Left lobe of liver (tissue), 2 donors: ENCODE measurements at places on chromosomes 12 and 14. TPM values are rescaled to one million over a fixed set of nuclear protein-coding genes. Genes with fewer than 3 reads are reported as not detected.

DNA sequence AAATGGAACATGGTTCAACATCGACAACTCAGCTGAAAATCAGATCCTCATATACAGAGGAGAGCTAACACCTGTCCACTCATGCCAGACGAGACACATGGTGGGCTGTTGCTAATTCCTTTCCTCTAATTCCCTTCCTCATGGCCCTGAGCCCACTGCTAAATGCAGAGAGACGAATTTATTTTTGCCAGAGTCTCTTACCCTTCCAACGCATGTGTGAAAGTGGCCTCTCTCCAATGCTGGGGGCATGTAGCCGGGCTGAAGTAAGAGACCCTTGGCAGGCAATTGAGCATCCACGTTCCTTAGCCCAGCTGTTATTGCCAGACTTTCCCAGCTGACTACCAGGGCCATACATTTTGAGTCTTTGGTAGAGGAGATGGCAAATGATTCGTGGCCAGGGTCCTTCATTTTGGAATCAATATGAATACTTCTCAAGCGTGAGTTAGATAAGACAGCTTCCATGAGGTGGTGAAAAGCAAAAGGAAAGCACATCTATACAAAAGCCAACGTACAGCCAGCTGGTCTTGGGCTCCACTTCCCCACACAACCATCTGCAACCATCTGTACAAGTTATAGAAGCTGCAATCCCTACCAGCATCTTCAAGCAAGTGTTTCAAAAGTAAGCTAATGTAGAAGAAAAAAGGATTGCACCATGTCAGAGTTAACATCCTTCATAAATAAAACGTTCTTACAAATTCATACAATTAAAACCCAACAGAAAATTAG, 28.6 kb downstream of the CORO1C start:
- DNase-seq = no peak

DNA sequence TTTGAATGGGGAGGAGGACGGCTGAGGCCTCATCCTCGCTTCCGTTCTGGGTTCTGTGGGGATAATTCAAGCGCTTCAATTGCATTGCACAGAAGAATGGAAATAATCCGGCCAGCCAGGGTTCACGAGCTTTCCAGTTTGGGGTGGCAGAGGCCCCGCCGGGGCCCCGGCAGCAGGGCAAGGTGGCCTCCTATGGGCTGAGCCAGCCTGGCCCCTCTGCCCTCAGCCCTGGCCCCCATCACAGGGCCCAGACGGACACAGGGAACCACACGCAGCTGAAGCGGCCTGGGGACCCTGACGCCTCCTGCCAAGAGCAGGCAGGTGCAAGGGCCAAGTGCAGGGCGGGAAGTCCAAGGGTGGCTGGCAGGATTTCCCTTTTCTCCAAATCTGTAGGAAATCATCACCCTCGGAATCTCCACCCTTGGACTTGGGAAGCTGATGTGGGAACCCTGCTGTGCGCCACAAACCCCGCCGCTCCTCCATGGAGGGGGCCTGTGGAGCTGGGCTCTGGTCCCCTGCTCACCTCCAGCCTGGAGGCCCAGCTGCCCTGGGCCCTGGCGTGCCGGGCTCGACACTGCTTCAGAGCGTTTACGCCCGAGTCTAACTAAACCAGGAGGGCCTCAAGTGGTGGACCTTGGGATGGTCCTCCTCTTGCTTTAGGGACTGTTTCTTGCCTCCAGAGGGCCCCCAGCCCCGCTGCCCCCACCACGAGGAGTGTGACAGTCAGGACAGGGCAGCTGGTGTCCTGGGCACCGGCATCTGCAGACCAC, 78.4 kb downstream of the MOK start:
- DNase-seq = no peak

DNA sequence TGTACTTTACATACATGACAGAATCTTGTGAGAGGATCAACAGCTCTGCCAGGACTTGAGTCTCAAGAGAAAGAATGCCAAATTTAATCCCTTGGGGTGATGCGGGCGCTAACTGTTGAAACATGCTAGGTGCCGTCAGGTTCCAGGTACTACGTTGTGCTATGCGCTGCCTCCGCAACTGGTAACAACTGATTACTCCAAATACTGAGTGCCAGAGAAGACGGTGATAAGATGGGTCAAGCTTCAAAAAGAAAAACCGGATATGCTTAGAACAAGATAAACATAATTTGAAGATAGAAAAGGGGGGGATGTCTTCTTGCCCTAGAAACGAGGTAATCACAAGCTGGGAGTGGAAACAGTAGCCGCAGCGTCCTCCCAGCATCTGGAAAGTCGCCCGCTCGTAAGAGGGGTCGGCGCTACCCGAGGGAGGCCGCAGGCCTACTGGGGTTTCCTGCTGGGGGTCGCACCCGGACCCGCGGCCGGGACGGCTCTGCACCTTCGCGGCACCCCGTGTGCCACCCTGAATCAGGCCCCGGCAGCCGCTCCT, 678 bp downstream of the ZBTB25 start:
- no peak for DNase-seq

- peak; percentile 58 for DNase-seq
Measured at GRCh38 chr14:44963775-44964380, 1.9 kb downstream of the TOGARAM1 start.

DNA sequence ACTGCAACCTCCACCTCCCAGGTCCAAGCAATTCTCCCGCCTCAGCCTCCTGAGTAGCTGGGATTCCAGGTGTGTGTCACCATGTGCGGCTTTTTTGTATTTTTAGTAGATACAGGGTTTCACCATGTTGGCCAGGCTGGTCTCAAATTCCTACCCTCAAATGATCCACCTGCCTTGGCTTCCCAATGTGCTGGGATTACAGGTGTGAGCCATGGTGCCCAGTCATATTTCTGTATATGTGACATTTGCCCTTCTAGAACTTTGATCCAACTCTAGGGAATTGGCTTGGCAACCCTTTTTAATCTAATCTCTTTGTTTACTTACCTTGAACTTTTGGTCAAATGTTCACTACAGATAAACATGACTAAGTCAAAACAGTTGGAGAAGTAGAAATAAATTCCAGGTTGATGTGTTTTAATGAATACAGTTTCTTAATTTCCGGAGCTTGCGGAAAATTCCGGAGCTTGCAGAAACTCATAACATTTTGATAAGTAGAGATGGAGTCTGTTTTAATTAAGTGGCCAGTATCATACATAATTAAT, 11.5 kb upstream of the PEBP1 start:
- no peak for DNase-seq

DNA sequence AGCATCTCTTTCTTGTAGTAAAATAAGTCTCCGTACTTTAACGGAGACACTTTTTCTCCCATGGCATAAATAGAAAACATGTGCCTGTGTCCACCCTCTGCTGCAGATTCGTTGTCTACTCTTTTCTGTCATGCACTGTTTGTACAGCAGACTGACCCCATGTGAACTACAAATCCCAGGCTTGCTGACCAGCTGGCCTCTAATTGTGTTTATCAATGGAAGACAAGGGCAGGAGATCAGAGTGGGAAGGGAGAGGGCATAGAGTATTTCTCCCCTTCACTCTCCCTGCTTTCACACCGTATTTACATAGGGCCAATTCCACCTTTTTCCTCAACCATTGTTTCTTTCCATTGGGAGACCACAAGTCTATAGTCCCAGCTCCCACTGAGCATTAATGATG, 31.0 kb upstream of the TMTC2 start:
- DNase-seq = no peak

GRCh38 chr12:73452672-73453469, 1084.8 kb upstream of the ATXN7L3B start:
- DNase-seq = no peak

GRCh38 chr14:64053694-64054669, 201.2 kb downstream of the SYNE2 start:
- DNase-seq = no peak

DNA sequence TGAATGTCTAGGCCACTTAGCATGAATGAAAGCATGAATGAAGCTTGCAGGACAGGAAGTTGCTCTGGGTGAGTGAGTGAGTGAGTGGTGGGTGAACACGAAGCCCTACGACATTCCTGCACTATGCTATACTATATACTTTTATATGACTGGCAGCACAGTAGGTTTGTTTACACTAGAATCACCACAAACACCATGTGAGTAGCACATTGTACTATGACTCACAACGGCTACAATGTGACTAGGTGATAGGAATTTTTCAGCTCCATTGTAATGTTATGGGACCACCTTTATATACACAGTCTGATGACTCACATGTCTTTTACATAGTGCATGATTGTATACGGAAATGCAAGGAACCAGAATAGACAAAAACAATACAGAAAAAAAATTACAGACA, 1480.2 kb downstream of the AACS start:
- no peak for DNase-seq

- no peak for DNase-seq
Measured at GRCh38 chr12:132106921-132107320, 37.2 kb downstream of the DDX51 start.

- no peak for DNase-seq
Measured at GRCh38 chr12:7144414-7145120, 14.4 kb downstream of the CLSTN3 start.

- no peak for DNase-seq
Measured at GRCh38 chr12:41795910-41796309, 348.8 kb downstream of the GXYLT1 start.

- DNase-seq = no peak
Measured at GRCh38 chr12:88932457-88932856, 352.2 kb upstream of the KITLG start.

DNA sequence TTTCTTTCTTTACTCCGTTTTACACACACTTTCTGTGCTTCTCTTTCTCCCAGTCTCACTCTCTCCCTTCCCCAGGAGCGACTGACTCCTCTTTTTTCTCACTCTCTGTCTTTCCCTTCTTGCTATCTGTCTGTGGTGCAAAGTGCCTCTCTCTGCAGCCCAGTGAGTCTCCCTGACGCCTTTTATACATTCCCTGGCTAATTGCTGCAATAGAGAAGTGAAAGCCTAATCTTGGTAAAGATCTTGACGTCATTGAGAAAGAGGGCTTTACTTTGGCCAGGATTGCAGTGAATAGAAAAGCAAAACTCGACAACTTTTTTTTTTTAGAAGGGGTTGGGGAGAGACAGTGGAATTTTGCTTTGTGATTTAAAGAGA, 706 bp upstream of the DIO2 start:
- DNase-seq = no peak

DNA sequence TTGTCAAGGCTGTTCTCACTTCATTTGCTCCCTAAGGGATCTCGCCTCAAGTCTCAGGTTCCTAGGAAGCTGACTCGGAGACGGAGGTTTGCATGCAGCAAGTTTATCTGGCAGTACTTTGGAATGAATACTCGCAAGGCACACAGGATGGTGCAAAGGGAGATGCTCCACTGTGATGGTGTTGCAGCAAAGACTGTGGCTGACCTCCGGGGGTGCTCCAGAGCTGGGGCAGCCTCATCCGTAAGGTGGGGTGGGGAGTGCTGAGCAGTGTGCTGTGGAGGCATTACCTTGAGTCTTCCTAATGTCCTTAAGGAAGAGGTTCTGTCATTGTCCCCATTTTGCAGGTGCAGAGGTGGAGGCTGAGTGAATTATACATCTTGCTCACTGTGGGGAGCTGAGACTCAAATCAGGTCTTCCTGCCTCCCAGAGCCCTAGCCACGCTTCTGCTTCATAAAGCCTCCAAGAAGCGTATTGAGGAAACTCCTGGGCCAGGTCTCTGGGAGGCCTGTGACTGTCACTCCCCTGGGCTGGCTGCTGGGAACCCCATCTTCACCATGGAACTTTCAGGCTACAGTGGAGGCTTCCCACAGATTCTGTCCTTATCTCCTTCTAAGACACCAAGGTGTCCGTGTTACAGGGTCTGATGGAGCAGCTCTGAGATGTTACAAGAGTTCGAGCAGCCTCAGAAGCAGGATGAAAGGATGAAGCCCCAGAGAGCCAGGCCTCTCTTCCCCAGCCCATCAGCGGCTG, 39.5 kb downstream of the GALNT16 start:
- DNase-seq = peak; percentile 33

DNA sequence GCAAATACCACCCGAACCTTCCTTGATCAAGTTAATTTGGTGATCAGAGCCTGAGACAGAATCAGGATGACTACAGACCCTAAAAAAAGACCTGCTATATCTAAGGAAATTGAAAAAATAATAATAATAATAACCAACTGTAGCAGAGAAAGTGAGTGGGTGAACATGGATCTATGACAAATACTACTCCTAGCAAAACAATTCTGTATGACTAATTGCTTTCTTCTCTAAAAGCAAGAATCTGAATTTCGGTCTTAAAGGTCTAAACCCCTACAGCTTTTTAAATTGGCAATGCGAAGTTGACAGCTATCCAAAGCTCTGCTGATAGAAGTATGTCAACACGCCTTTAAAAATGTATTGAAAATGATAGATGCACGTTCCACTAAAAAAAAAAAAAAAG, 102.2 kb downstream of the PRKAB1 start:
- DNase-seq = no peak

GRCh38 chr12:15146585-15146984, 74.6 kb downstream of the RERG start:
- no peak for DNase-seq

DNA sequence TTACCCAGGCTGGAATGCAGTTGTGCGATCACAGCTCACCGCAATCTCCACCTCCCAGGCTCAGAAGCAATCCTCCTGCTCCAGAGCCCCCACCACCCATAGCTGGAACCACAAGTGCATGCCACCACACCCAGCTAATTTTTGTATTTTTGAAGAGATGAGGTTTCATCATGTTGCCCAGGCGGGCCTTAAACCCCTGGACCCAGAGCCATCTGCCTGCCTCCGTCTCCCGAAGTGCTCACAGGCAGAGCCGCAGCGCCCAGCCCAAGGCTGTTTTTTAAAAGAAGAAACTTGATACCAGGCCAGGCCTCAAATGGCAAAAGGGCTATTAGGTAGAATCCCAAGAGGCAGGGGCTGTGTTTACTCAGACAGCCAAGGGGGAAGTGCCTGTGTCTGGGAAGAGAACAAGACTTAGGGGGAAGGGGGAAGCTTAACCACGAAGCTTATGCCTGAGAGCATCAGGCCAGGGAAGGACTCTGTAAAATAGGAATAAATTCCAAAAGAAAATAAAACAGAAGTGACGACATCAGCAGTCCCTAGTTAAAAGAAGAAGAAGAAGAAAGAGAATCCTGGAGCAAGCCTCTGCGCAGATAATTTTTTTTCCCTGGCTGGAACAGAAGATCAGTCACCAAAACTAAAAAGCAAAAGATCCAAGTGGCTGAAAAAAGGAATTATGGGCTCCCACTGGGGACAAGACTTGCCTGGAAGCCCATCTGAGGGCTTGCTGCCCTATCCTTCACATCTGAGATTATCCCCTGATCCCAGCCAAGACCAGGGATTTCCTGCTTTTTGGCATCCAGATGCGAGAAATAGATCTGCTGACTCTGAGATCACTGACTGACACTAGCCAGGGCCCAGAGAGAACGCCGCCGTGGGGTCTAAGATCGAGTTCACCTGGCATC, 170.5 kb downstream of the NDUFA12 start:
- no peak for DNase-seq

DNA sequence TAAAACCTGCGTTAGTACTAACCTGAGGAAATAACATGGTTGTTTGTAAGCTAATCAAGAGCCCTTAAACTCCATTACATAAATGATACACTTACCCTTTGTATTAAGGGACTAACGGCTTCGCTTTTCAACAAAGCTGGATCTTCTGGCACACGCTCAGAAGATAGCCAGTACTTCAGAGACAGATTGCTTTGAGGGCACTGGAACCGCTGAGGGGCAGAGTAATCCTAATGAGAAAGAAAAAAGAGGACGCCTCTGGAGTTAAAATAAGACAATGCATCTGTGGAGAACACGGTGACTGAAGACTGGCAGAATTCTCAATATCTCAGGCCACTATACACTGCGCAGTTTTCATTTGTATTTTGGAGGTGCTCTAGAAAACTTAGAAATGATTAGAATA, 1.5 kb upstream of the KTN1 start:
- DNase-seq = no peak

The KLRD1 gene
- 0.53 TPM for total RNA-seq

The PSEN1 gene
- total RNA-seq = 22.8 TPM

The NYNRIN gene
- total RNA-seq = 2.3 TPM

The MUCL1 gene
- not detected for total RNA-seq

The LUM gene
- 4.9 TPM for total RNA-seq

The SLCO1B1 gene
- total RNA-seq = 143 TPM

The C1QL4 gene
- total RNA-seq = not detected

The ADAM20 gene
- total RNA-seq = 0.55 TPM
